ENCODE measurements at places on chromosomes 2 and 18.

DNA sequence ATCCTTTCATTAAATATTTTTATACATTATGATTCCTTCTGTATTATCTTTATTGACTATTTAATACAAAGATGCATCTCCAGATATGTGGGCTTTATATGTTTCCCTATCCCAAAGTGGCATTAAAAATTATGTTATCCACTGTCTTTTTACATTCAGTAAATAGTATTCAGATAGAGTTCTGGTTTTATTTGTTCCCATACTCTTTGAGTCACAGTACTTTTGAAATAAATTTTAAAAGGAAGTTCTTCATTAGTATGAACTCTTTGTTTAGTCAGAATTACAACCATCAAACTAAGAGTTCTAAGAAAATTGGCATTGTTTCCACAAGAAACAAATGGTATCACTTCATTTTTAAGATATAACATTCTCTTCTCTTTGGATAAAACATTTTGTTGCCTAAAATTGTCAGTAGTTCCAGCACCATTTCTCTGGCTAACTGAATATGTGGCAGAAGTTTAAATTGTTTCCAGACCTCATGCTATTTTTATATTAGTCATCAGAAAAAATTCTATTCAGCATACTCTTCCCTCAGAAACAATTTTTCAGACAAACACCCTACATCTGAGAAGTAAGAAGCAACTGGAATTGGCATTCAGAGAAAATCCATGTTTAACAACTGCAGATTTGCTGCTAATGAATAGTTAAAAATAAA, 88.5 kb upstream of the COL5A2 start:
- peak; percentile 94 for DNase-seq

- DNase-seq = no peak
These were observed 57.0 kb upstream of the SCN1A start for GRCh38 chr2:166184789-166185188.

DNA sequence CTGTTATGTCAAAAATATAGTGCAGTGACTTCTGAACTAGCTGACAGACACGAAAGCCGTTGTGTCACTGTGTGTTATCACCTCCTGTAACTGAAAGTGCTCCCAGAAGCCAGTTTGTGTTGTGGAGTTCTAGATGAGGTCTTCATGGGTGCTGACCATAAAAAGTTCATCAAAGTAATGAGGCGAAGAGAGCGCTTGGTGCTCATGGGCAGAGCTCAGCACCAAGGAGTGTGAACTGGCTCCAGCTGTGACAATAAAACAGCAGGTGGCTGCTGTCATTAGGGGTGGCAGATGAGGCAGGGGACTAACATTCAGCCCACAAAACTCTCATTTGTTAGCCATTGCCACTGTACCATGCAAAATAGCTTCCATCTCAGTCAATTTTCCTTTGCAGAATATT, 151.1 kb downstream of the ZNF407 start:
- no peak for DNase-seq

- DNase-seq = no peak
These were observed 3.9 kb downstream of the GMPPA start for GRCh38 chr2:219502618-219503017.

DNA sequence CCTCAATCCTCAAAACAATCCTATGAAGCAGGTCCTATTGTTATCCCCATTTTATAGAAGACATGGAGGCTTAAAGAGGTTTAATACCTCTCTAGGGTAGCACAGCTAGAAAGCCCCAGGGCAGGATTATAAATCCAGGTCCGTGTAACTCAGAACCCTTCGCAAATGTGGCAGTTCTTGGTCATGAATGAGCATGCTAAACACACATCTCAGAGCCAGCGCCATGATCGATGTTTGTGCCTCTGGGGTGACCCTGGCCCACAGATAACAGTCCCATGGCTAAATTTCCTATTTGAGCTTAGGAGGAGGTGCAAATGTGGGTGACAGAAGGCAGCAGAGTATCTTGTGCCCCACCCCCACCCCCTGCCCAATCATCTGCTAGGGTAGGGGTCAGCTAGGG, 17.5 kb downstream of the DNMT3A start:
- DNase-seq = no peak

GRCh38 chr2:86337244-86337835, at the start of gene REEP1:
Gene REEP1 (minus strand): TSS chr2:86337626. CDS start chr2:86337510, 116 bp downstream.
- DNase-seq = no peak

- no peak for DNase-seq
These were observed 136.8 kb downstream of the MEP1B start for GRCh38 chr18:32326450-32327308.

DNA sequence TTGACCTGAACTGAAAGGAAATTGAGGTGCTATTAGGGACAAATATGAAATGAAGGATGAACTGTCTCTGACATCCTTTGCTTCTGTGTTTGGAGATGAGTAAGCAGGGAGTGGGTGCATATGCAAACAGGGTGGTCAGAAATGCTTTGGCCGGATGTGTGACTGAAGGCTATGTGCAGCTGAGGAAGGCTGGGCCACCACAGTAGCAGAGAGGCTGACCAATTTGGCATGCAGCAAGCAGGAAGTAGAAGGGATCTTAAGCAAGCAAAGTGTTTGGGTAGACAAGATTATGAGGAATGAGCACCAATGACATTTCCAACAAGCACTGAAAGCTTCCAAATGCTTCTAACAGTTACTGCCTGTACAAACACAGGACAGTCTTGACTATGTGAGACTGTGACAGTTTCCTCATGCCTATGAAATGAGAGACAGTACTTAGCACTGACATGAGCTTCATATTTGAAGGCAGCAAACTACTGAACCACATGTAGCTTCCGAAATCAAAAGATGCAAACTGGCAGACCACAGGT, 3.3 kb upstream of the ACTR3 start:
- peak; percentile 61 for DNase-seq

DNA sequence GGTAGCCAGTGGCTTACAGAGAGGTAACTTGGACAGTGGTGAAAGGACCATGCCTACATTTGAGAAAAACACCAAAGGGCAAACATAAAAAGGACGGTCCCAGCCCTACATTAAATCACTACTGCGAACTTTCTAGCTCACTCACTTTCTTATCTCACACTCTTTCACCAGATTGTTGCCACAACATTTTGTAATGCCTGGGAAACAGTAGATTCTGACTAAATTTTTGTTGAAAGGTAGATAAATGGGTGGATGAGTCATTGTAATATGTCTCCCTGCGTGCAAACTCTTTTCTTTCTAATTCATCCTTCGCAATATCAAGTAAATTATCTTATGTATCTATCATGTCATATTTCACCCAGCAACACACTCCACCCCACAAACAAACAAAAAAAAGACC, 192.2 kb downstream of the IRS1 start:
- DNase-seq = peak; percentile 86

GRCh38 chr2:158677542-158677941, 117.6 kb upstream of the DAPL1 start:
- no peak for DNase-seq

DNA sequence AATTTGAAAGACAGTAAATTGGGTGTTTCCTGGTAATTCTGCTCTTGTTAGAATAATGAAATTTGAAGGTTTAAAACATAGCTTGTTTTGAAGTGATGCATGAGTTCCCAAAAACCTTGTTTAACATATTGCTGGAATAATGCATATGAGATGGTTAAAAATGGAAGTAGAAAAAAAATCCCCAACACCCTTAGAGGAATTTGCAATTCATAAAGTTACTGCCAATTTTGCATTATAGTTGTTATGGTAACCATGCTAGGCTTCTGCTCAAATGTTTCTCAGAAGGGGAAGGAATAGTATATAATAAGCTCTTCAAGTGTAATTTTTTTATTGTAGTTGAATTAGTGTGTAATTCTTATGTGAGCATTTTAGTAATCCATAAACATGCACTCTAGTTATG, 49.1 kb downstream of the FASTKD2 start:
- DNase-seq = no peak

GRCh38 chr2:31207790-31208189, 9.5 kb downstream of the CAPN14 start:
- DNase-seq = no peak

- no peak for DNase-seq
These were observed 282.2 kb upstream of the SOX11 start for GRCh38 chr2:5409898-5410381.

GRCh38 chr2:210859314-210859713, 302.9 kb downstream of the CPS1 start:
- no peak for DNase-seq

DNA sequence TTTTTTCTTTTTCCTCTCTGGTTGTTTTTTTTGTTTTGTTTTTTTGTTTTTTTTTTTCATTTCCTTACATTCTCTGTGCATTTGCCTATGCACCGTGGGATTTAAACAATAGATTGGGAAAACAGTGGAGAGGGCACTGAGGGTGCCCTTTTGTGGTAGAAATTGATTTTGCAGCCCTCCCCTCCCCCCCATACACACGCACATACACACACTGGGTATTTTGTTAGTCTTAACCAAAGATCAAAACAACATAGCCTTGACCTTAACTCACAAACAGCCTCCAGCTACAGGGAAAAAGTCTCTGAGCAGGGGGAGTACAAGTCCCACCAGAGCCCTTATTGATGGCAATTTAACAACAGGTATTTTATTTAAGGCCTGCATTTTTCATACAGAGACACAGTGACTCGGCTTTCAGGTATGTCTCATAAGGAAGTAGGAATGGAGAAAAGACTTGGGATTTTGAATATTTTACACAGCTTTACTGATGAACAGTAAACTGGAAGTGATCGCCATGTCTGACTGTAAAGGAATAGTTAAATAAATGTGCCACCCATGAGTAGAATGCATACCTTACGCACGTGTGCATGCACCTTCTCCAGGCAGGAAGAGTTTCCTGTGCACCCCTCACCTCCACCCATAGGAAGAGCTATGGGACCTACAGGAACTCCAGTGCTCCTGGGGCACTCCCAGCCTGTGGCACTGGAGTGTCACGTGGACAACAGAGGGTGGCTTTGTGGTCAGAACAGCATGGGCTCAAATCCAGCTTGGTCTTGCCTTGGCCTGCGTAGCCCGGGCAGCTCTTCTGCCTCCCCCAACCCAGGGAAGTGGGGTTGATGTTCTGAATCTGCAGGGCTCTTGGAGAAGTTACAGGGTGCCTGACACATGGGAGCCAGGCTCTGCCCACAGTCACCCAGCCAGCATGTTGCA, 266.4 kb downstream of the ANAPC1 start:
- DNase-seq = peak; percentile 63

DNA sequence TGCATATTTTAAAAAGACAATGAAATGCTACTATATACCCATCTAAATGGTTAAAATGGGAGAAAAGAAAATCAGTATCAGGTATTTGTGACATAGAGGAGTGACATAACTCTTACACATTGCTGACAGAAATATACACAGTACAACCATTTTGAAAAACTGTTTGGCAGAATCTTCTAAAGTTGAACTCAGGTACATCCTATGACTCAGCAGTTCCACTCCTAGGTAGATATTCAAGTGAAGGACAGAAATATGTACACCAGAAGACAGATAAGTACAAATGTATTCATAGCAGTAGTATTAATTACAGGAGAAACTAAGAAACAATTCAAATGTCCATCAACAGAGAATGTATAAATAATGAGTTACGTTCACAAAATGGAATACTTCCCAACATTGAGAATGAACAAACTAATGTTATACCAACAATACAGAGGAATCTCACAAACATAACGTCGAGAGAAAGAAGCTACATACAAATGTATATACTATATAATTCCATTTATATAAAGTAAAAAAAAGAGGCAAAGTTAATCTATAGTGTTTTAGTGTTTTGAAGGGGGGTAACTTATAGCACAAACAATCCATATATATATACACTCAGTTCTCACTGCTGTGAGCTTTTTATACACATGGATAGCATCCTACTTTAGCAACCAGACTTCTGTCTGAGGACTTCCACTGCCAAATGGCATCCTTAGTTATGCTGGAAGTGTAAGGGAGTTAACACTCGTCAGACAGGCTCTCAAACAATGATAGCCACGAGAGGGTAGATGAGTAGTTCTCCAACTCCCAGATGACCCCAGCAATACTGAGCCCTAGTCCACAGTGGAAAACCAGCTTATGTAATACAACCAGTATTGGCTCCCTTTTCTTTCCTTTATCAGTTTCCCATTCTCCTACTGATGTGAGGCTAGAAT, 172.5 kb downstream of the NBAS start:
- no peak for DNase-seq

DNA sequence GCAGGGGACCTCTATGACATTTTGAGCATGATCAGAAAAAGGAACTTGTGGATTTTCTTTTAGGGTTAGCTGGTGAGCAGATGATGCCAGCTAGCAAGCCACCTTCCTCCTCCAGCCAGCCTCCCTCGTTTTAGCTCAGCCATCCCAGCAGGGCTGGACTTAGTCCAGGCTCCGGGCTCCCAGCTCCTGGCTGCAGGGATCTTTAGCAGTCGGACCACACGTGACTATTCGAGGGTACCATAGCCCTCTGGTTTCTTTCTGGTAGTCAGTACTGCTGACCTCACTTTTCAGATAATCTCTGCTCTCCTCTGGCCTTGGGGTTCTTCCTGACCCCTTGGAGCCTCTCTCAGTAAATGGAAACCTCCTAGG, 31.8 kb downstream of the NCK2 start:
- DNase-seq = no peak

DNA sequence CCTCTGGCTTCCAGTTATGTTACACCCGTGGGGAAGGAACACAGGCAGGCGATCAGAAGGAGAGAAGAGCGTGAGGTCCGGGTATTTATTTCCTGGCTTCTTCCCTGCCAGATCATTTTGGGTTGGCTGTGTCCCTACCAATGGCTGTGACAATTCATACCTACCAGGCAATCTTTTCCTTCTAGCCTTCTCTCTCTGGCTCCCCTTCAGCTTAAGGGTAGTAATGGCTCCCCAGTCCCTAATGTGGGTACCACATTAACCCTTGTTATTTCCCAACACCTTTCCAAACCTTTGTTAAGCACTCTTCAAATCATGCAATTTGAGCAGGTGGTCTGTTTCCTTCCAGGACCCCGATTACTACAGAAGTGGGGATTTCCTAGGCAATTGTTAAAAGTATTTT, 78.8 kb upstream of the LYPD6B start:
- DNase-seq = no peak
